ENCODE measurements at places on chromosomes 6 and 20.

DNA sequence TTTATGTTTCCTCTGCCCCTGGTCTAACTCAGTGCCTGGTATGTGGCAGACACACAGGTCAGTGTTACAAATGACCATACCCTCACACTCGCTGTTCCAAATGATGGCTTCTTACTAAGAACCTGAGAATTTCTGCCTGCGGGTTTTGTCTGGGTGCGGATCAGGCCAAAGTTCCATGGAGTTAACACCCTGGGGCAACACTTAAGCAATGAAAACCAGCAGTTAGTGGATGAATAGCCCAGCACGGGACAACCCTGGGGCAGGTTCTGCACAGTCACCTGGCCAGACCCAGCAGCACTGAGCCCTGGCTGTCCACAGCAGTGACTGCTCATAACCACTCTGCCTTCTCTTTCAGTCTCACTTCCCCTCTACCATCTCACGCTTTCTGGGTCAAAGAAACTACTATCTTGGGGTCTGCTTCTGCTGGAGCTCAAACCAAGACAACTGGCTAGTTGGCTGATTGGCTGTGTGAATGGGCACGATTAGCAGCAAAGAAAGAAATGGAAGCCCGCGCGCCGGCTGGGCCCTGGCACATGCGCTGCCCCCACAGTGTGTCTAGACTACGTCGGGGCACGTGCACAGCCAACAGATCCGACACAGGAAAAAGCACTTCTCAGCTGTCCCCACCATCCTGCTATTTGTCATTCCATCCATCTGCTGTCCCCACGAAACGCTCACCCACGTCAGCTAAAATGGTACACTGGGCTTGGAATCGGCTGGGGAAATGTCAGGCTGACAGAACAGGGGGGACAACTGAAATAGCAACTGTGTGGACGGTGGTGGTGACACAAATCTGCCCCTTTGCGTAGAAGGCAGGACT is 36.6 kb downstream of the MGME1 start:
- H3K27me3 ChIP-seq = no peaks in the 10 kb centered on the region
- no peaks in the 10 kb centered on the region for H3K4me1 ChIP-seq
- no peak overlapping the region for H3K27ac ChIP-seq
- no peak overlapping the region for H3K4me3 ChIP-seq

- no peak overlapping the region for H3K27ac ChIP-seq
- DNase-seq = no peak
- H3K36me3 ChIP-seq = peaks cover 26% of the 10 kb centered on the region
- no peaks in the 10 kb centered on the region for H3K4me1 ChIP-seq
- no peak overlapping the region for H3K4me3 ChIP-seq
These were observed 20.2 kb downstream of the HEBP2 start for GRCh38 chr6:138424004-138424904.

GRCh38 chr6:151016107-151016506 is 150.6 kb downstream of the MTHFD1L start:
- H3K4me1 ChIP-seq = peaks cover 27% of the 10 kb centered on the region
- H3K27me3 ChIP-seq = no peaks in the 10 kb centered on the region
- DNase-seq = no peak
- peaks cover 38% of the 10 kb centered on the region for H3K36me3 ChIP-seq

DNA sequence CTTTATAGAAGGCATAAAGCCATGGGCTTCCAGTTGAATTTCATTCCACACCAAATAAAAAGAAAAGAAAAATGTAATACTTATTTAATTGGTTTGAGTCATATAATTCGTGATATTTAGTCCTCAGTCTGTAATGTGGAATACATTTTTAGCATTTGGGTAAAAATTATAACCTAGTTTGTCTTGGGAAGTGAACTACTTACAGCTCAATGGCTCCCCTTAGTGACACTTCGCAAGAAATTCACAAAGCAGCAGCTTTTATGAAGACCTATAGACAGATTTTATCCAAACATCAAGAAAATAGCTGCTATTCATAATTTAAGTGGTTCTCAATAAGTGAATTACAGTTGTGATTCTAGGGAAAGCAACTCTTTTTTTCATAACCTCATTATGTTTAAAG is 72.1 kb downstream of the RSPO3 start:
- no peaks in the 10 kb centered on the region for H3K36me3 ChIP-seq
- no peaks in the 10 kb centered on the region for H3K27me3 ChIP-seq
- H3K27ac ChIP-seq = no peak overlapping the region

GRCh38 chr20:3105256-3106137 is 21.0 kb upstream of the AVP start:
- H3K4me3 ChIP-seq = no peak overlapping the region
- DNase-seq = no peak
- no peak overlapping the region for H3K27ac ChIP-seq
- H3K4me1 ChIP-seq = no peaks in the 10 kb centered on the region
- no peaks in the 10 kb centered on the region for H3K36me3 ChIP-seq

DNA sequence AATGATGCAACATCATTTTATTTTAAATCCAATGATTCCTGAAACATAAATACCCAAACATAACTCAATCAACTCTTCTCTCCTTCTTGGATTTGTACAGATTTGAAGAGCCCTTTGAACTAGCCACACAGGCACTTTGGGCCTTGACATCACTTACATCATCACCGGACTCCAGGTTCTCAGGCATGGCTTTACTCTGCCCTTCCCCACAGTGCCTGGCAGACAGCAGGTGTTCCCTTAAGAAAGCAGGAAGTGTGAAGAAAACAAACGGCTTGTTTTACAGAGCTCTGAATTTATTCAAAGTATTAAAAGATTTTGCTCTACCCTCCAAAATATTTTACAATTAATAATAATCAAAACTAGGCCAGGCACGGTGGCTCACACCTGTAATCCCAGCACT is 54.8 kb upstream of the GCM1 start:
- H3K4me1 ChIP-seq = no peaks in the 10 kb centered on the region
- H3K27ac ChIP-seq = no peak overlapping the region
- no peak overlapping the region for H3K4me3 ChIP-seq

DNA sequence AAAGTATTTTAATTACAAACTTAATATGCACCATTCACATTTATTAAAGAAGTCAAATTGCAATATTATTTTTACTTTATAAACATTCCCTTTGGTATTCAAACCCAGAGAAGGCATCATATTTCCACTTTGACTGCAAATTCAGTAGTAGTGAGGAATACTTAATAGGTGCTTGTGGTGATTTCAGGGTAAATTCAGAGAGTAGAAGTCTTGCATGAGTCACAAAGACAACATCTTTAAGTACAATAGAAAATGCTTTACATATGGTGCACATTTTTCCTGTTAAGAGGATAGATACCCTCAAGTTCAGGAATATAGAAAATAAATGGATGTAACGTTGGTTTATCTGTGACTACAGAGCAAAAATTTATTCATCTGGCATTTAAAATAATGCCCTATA is 390.2 kb downstream of the TENT5A start:
- H3K27ac ChIP-seq = no peak overlapping the region
- H3K27me3 ChIP-seq = no peaks in the 10 kb centered on the region
- no peak for DNase-seq
- H3K4me3 ChIP-seq = no peak overlapping the region
- H3K36me3 ChIP-seq = no peaks in the 10 kb centered on the region

DNA sequence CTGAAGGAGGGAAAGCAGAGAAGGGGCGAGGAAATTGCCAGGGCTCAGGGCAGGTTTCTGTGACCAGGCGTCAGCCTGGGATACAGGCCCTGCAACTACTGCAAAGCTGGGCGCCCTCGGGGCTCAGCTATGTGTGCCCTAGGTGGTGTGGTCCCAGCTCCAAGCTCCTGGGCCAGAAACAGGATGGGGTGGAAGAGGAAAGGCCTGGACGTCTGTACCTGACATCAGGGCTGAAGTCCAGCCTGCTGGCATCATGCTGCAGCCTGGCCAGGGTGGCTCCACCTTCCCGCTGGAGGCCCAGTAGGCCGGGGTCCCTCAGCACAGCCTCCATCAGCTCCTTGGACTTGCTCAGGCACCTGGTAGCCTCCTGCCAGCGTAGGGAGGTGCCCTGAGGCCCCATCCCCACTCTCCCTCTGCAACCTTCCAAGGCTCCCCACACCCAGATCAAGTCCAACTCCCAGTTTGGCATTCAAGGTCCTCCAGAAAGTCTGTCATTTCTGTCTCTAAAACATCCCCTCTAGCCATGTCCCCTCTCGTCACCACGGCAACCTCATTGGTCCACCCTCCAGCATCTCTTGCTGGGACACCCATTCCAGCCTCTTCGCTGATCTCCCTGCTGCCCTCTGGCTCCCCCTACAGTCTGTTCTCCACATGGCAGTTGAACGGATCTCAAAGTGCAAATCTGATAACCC is 38.2 kb downstream of the KIAA1755 start:
- no peak overlapping the region for H3K4me3 ChIP-seq
- peak; percentile 46 for DNase-seq
- H3K4me1 ChIP-seq = peaks cover 16% of the 10 kb centered on the region
- H3K27me3 ChIP-seq = no peaks in the 10 kb centered on the region

GRCh38 chr20:60845146-60845545 is 406.9 kb upstream of the CDH4 start:
- H3K27ac ChIP-seq = no peak overlapping the region
- H3K4me1 ChIP-seq = no peaks in the 10 kb centered on the region
- no peak overlapping the region for H3K4me3 ChIP-seq
- H3K27me3 ChIP-seq = no peaks in the 10 kb centered on the region
- H3K36me3 ChIP-seq = no peaks in the 10 kb centered on the region
- DNase-seq = no peak

DNA sequence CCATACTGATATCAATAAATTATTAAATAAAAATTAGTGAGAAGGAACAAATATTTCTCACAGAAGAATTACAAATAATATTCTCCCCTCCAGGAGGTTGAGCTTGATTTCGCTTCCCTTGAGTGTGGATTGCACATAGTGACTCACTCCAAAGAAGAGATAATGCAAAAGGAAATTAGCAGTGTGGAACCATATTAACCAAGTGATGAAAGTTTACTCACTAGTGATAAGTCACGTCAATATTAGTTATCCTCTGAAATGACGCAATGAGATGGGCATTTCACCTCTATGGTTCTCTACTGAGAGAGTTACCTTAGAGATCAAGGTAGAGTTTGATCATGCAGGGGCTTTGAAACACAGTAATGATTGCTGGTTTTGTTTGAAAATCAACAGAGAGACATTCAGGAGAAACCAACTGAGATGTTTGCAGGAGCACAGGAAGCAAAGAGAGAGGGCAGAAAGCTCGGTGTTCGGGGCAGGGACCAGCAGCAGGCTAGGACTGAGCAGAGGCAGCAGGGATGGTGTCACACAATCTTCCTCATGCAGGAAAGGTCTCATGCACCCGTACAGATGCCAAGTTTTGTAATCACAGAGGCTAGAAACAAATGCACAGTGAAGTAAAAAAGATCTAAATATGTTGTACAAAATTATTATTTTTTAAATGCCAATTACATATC is 634.5 kb downstream of the QKI start:
- no peaks in the 10 kb centered on the region for H3K27me3 ChIP-seq
- H3K36me3 ChIP-seq = no peaks in the 10 kb centered on the region
- H3K27ac ChIP-seq = no peak overlapping the region
- H3K4me1 ChIP-seq = no peaks in the 10 kb centered on the region
- no peak overlapping the region for H3K4me3 ChIP-seq

- peak overlapping the region; percentile 87 for H3K27ac ChIP-seq
- no peak for DNase-seq
- peaks cover 15% of the 10 kb centered on the region for H3K4me1 ChIP-seq
- peak overlapping the region; percentile 94 for H3K4me3 ChIP-seq
- no peaks in the 10 kb centered on the region for H3K27me3 ChIP-seq
These were observed 867 bp upstream of the AKAP7 start for GRCh38 chr6:131134220-131134979.

GRCh38 chr20:43786885-43787284 is 60.1 kb upstream of the GTSF1L start:
- H3K4me3 ChIP-seq = no peak overlapping the region
- H3K4me1 ChIP-seq = peaks cover 9% of the 10 kb centered on the region
- H3K27me3 ChIP-seq = no peaks in the 10 kb centered on the region
- H3K36me3 ChIP-seq = no peaks in the 10 kb centered on the region
- no peak overlapping the region for H3K27ac ChIP-seq
- DNase-seq = no peak

DNA sequence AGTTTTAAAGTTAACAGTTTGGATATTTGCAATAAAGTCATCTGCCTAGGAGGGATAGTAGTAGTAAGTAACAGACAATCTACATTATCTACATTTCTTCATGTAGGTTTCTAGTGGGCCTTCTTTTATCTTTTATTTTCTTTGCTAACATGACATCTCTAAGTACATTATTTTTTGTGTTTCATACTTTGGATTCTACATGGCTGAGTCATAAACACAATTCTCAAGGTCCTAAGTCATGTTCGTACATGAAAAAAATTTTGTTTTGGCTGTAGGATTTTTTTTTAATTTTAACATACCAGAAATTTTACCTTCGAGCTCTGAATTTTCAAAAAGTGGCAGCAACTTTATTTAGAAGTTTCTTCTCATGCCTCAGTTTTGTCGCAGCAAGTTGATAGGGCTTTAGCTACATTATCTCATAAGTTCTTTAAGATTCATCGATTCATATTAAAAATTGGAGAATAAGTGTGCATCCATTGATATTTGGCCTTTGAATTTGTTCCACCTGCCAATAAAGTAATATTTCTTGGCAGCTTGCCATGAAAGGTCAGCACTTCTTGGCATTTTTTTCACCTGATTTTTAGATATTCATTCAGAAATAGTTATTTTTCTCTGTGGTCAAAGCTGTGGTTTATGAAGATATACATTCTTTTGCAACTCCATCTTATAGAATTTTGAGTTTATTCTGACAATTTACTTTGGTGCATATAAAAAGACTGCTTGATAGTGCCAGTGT is 146.2 kb downstream of the GRIK2 start:
- H3K27ac ChIP-seq = peak overlapping the region; percentile 48
- H3K27me3 ChIP-seq = no peaks in the 10 kb centered on the region
- H3K4me3 ChIP-seq = no peak overlapping the region
- peaks cover 28% of the 10 kb centered on the region for H3K4me1 ChIP-seq

DNA sequence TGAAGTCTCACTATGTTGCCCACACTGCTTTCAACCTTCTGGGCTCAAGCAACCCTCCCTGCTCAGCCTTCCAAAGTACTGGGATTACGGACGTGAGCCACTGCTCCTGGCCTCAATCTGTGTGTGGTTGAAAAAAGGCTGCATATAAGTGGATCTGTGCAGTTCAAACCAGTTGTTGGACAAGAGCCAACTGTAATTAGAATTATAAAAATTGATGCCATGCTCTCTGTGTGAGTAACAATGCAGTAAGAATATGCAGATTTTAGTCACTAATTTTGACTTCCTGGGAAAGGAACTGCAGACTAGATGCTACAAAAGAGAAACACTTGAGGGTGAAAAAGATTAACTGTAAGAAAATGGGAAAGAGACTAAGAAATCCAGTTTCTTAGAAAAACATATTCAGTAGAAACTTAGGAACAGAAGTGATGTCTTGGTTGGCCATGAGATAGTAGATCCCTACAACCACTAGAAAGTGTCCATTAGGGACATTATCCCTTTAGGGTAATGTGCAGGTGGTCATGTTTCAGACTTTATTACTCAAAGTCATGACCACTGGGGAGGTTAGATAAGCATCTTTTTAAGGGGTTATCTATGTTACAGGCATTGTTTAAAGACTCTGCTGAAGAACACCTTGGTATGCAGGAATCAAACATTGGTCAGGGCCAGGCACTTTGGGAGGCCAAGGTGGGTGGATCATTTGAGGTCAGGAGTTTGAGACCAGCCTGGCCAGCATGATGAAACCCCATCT is 26.3 kb downstream of the ITCH start:
- H3K4me3 ChIP-seq = no peak overlapping the region
- H3K27ac ChIP-seq = peak overlapping the region; percentile 78
- DNase-seq = peak; percentile 60
- peaks cover 48% of the 10 kb centered on the region for H3K4me1 ChIP-seq
- H3K36me3 ChIP-seq = peaks cover 38% of the 10 kb centered on the region
- H3K27me3 ChIP-seq = no peaks in the 10 kb centered on the region

Data from SJSA1 (cell line).